Activated naive CD8-positive, alpha-beta T cell treated with anti-CD3 and anti-CD28 coated beads for 36 hours (primary cell): ENCODE measurements at places on chromosomes 1 and 21. TPM values are rescaled to one million over a fixed set of nuclear protein-coding genes. Genes with fewer than 3 reads are reported as not detected.

S100A7 gene
- total RNA-seq = not detected

GSTM5 gene
- 0.06 TPM for total RNA-seq

- DNase-seq = no peak
- H3K36me3 ChIP-seq = no peaks in the 10 kb centered on the region
- H3K4me1 ChIP-seq = no peaks in the 10 kb centered on the region
- no peak overlapping the region for H3K4me3 ChIP-seq
Observed at GRCh38 chr1:103197216-103197615, 88.9 kb upstream of the COL11A1 start.

DNA sequence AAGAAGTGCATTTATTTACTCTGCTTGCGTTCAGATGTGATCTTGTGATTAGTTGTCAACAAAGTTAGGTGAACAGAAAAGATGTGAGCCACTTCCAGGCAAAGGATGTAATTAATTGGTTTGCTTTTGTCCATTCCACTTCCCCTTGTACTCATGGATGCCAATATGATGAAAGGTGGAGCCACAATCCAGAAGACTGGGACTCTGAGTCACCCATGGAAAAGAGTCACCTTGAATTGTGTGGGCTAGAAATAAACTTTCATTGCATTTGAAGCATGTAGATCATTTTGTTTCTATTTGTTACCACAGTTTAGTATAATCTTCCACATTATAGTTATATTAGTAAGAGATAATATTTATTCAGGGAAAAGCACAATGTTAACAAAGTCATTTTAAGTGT lies 684.2 kb downstream of the LTN1 start:
- H3K4me1 ChIP-seq = no peaks in the 10 kb centered on the region
- DNase-seq = no peak
- no peak overlapping the region for H3K4me3 ChIP-seq
- no peak overlapping the region for H3K27ac ChIP-seq
- no peaks in the 10 kb centered on the region for H3K27me3 ChIP-seq

DNA sequence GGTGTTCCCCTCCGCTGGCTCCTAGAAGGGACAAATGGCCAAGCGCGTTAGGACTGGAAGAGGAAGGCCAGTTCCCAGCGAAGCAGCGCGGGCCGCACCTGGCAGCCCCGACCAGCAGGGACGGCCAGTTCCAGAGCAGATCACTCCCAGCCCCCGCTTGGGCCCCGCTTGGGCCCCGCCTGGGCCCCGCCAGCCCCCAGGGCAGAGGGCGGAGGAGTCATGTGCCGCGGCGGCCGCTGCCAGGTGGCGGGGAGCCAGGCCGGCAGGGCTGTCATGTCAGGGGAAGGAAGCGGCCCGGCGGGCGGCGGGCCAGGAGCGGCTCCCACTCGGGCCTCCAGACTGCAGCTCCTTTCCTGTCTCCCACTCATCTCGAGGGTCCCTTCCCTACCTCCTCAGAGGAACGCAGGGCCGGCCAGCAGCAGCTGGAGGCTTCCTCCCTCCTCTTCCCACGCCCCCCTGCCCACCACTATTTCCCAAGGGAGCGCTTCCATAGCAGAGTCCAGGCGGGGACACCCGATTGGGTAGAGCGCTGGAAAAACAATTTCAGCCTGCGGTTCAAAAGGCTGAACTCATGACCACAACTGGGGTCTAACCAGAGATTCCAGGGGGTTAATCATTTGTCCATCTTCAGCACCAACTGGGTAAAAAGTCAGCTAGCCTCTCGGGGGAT lies 16.5 kb downstream of the ZNF697 start:
- no peaks in the 10 kb centered on the region for H3K36me3 ChIP-seq
- no peaks in the 10 kb centered on the region for H3K4me1 ChIP-seq
- no peak overlapping the region for H3K4me3 ChIP-seq

DNA sequence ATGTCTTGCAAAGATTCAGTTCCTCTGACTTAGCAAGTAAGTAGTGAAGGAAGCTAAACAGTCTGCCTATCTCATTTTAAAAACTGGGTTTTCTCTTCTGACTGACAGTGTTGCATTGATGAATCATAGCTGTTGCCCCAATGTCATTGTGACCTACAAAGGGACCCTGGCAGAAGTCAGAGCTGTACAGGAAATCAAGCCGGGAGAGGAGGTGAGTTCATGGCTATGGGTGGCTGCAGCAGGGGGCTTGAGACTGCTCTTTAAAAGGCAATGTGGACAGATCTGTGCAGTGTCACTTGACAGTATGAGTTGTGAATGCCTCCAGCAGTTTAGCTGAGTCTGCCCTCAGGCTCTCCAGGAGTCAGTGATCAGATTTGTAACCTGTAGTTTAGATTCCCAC lies 46.6 kb downstream of the SMYD2 start:
- peaks cover 6% of the 10 kb centered on the region for H3K4me1 ChIP-seq
- H3K36me3 ChIP-seq = peaks cover 9% of the 10 kb centered on the region
- DNase-seq = no peak
- H3K4me3 ChIP-seq = no peak overlapping the region
